Activated CD4-positive, alpha-beta T cell treated with anti-CD3 and anti-CD28 coated beads, Interleukin-2, Interleukin-4, amounts not matched to agents 100 ng/mL and 50 ng/mL, durations not matched to agents 16 hours and 8 hours (primary cell): ENCODE measurements at places on chromosomes 4 and X.
A peak's percentile ranks its signal among the peaks of the same experiment; 100 is the strongest.

GRCh38 chr4:168441412-168441811 is 38.9 kb downstream of the DDX60L start:
- DNase-seq, result no peak

DNA sequence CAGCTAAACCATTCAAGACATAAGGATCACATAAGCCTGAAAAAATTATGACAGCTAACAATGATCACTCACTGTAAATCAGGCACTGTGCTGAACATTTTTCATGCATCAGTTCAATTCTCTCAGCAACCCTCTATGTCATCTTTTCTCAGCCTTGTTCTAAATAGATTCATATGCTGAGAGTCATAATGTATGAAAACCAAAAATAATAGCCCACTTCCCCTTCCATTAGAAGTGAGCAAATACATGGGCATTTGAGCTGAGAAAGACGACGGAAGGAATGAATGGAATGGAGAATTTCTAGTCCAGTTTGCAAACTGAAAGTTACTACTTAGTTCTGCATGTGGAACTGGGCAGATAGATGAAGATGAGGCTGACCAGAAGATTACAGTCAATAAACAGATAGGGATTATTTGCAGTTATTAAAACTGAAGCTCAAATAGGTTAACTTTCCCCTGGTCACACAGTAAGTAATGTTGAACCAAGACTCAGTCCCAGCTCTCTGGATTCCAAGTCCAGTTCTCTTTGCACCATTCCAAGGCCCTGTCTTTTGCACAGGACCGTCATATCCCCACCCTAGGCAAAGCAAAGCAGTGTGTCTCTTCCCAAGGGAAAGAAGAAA is 1.6 kb upstream of the SH3RF1 start:
- no peak for DNase-seq

- DNase-seq, result no peak
Measured at GRCh38 chr4:119865389-119865788, 201.3 kb downstream of the MAD2L1 start.

- DNase-seq, result no peak
Measured at GRCh38 chr4:39617534-39617933, 21.1 kb downstream of the SMIM14 start.

DNA sequence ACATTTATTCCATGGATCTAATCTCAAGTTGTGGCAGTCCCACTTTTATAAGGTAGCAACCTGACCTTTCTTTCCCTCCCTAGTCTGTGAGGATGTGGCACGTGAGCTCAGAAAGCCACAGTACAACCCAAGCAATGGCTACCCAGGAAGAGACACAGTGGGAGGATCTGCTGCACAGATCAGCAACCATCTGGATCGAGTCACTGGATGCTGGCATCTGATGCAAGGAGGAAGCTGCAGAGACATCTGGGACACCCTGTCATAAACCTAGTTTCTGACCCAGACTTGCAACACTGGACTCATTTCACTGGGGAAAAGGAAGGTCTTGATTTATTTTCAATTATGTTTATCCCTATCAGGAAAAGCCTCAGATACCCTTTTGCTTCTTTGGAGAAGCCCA is 327.1 kb downstream of the PAPSS1 start:
- no peak for DNase-seq

DNA sequence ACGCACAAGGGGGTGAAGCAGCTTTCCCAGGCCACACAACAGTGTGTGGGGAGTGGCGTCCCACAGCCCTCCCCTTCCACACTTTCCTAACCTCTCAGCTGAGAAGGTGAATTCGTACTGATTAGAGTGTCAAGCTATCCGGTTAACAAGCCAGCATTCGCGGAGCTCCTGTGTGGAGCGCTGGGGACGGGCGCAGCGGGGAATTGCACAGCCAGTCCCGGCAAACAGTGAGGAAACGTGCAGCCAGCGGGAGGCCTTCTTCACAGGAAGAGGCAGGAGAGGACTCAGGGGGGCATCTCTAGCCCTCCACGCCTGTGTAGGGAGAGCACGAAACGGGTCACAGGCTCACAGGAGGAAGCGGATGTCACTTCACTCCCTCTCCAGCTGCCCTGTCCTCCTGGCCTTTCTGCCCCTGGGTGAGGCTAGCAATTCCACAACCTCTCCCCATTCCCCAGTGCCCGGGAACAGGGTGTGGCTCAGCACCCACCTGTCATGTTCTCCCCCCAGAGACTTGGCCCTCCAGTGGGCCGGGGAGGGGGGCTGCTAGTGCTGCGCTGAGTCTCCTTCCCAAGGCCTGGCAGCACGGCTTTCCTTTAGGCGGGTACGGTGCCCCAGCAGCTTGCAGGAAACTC is 117.3 kb downstream of the CPZ start:
- no peak for DNase-seq

DNA sequence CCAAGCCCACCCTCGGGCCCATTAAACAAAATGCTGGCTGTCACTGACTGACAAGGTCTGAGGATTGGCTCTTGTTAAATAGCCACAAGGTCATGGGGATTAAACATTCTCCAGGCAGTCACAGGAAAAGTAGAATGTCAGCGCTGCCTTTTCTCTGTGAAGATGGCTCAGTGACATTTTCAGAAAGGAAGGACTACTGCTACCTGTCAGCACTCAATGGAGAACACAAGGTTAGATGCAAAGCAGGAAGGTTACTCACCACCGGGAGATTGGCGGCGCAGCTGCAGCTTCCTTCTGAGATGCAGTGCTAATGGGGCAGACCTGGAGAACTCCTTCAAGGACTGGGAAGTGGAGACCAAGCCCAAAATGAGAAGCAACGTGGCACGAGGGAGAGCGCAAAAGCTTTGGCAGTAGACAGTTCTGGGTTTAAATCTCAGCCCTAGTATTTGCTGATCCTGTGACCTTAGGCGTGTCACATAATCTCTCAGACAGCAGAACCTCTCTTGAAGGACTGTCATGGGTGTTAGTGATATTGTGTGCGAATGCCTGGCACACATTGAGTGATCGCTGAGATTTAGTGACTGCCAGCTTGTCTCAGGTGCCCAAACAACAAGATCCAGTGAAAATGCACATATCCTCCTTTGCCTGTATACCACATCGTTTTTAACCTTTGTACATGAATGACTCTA is 213.1 kb upstream of the BOD1L1 start:
- DNase-seq, result no peak

DNA sequence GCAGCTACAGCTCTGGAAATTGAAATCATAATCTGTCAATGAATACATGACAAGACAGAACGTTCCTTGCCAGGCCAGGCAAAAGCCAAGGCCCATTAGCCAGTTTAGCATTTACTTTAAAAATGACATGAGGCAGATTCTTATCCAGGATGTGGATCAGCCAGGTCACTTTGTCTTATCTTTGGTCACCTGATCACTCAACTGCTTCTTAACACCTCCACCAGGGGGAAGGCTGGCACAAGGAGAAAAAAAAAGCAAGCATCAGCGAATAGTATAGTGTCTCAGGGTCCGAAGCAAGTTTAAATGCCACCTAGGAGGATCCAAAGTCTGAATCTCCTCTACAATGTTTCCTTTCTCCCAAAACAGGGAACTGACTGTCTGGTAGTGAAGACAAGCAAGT is 18.8 kb downstream of the ATP1B4 start:
- peak; percentile 9 for DNase-seq

DNA sequence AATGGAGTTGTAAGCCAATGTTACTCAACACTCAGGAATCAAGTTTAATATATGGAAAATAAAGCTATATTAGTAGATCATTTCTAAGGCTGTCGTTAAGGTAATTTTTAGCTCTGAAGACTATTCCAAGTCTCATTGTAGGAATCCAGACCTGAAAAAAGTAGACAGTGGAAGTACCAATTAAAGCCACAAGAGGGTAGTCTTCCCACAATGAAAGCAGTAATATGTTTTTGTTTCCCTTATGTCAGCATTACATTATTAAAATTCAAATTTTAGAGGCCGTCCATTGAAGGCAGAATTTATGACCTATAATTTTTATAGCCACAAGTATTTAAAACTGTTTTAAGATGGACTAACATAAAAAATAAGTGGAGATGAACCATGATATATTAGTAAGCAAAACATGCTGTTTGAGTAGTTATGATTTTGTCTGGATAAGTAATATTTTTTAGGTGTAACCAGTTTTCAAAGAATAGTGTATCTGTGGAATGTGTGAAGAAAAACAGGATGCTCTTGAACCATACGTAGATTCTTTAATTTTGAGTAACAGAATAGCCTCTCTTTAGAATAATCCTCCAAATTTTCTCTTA is 372.6 kb upstream of the TECRL start:
- DNase-seq, result peak; percentile 22

DNA sequence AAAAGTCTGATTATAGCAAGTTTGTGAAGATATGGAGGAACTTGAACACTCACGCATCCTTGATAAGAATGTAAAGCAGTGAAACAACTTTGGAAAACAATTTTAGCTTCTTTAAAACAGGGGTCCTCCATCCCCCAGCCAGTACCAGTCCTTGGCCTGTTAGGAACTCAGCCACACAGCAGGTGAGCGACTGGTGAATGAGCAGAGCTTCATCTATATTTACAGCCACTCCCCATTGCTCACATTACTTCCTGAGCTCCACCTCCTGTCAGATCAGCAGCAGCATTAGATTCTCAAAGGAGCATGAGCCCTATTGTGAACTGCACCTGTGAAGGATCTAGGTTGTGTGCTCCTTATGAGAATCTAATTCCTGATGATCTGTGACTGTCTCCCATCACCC is 530.3 kb upstream of the PRKX start:
- no peak for DNase-seq

GRCh38 chr4:17544205-17544604 is 29.2 kb downstream of the CLRN2 start:
- DNase-seq, result no peak

GRCh38 chr4:85600501-85600900 is 125.6 kb downstream of the ARHGAP24 start:
- no peak for DNase-seq

DNA sequence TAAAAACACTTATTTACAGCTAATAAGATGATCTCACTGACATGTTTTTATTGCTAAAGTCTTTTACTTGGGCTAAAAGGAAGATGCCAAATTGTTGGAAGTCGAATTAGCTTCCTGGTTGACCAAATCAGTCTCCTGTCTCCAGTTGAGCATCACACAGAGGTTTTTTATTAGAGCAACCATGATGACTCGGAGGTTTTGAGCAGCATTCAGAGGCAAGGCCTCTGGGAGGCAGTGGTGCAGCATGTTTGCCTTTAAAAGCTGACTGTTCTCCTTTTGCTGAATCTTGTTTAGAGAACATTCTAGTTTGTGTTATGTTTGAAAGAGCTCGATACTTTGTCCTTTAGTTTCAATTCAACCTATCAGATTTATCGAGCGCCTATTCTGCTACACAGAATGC is 2.1 kb downstream of the UCHL1 start:
- no peak for DNase-seq

DNA sequence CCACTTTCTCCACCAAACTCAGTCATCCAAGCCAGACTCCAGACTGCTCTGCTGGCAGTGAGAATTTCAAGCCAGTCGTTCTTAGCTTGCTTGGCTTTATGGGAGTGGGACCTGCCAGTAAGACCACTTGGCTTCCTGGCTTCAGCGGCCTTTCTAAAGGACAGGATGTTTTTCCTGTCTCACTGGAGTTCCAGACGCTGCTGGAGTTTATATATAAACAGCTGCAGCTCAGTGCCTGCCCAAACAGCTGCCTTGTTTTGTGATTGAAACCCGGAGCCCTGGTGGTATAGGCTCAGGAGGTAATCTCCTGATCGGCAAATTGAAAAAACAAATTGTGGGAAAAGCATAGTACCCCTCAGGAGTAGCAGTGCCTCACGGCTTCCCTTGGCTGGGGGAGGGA is 1165.8 kb upstream of the ADGRL3 start:
- DNase-seq, result no peak

- DNase-seq, result peak; percentile 70
Measured at GRCh38 chr4:80005863-80006262, 67.2 kb downstream of the ANTXR2 start.

DNA sequence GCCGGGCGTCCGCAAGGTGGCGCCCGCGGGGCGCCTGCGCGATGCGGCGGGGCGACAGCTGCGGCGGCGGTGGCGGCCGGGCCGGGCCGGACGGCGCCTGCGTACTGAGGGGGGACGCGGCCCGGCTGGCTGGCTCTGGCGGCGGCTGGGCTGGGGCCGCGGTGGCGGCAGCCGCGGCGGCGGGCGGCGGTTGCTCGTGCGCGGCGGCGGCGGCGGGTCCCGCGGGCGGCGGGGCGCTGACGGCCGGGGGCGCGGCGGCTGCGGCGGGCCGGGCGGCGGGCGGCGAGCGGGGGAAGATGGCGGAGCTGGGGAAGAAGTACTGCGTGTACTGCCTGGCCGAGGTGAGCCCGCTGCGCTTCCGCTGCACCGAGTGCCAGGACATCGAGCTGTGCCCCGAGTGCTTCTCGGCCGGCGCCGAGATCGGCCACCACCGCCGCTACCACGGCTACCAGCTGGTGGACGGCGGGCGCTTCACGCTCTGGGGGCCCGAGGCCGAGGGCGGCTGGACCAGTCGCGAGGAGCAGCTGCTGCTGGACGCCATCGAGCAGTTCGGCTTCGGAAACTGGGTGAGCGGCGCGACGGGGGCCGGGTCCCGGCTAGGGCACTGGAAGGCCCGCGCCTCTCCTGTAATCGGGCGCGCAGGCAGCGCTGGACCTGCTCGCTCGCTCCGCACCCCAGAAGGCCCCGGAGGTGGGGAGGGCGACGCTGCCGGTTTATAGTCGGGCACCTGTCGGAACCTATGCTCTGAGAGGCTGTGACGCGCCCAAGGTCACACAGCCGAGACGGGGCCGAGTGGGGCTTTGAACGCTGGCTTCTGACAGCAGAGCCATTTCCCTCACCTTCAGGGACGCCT is at the start of gene TADA2B:
TADA2B (plus strand) TSS at position 89 of the 853 bp plus-strand sequence; CDS start at position 297, 208 bp downstream.
- peak; percentile 39 for DNase-seq

- DNase-seq, result no peak
Measured at GRCh38 chrX:17824980-17825379, 36.1 kb downstream of the RAI2 start.

GRCh38 chrX:8089141-8089540 is 81.9 kb downstream of the VCX2 start:
- DNase-seq, result no peak

- DNase-seq, result no peak
Measured at GRCh38 chrX:129980540-129981199, 1.8 kb upstream of the BCORL1 start.

GRCh38 chr4:168907119-168907698 is 102.8 kb downstream of the CBR4 start:
- DNase-seq, result no peak

DNA sequence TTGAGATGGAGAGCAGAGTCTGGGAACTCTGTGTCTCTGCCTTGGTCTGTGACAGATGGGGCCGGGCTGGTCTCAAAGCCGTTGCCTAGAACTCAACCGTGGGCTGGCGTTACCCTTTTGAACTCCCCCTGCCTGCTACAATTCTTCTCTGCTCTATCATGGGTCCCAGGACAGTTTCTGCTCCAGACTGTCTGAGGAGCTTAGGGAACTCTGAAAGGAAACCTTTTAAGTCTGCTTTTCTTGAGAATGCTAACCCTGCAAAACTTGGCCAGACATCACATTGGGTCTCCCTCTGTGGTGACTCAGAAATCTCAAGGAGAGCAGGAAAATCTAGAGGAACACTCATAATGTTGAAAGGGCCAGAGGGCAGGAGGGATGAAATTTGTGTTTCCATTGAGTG is 240.6 kb downstream of the CBR4 start:
- no peak for DNase-seq
